ENCODE measurements at places on chromosomes 13 and 19.

DNA sequence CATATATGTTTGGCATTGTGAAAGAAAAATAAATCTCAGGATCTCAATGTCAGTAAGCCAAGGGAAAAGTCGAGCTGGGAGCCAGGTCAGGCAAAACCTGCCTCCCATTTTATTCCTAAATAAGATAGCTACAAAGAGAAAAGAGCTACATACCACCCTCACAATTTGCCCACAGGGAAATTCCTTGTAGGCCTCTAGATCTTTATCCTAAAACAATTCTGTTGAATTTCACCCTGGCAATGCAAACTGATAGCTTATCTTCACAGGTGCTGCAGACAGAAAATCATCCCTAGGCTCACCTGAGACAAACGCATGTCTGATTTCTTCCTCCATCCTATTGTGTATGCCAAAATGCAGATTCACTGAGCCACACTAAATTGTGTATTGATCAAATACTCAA, 2587.1 kb downstream of the PCDH9 start:
- no peak for DNase-seq

DNA sequence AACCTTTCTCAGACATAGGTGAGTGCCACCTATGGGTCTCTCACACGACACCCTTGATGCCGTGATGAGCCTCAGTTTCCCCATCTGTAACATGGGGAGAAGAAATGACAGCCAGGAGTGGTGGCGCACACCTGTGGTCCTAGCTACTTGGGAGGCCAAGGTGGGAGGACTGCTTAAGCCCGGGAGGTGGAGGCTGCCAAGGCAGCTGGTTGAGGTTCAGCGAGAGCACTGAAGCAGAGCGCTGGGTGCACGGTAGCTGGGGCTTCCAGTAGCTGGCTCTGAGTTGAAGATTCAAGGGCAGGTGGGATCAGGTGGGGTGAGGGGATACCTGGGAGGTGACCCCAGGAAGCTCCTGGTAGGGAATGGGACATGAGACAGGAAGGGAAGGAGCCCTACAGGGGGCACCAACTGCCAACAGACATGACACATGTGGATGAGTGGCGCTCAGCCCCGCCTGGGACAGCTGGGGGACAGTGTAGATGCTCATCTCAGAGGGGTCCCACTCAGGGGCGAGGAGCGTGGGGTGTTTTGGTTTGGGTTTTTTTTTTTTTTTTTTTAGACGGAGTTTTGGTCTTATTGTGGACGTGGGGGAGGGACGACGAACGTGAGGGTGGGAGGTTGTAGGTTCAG, 6.5 kb upstream of the SSBP4 start:
- no peak for DNase-seq

GRCh38 chr13:67200605-67201004, 29.5 kb downstream of the PCDH9 start:
- no peak for DNase-seq

DNA sequence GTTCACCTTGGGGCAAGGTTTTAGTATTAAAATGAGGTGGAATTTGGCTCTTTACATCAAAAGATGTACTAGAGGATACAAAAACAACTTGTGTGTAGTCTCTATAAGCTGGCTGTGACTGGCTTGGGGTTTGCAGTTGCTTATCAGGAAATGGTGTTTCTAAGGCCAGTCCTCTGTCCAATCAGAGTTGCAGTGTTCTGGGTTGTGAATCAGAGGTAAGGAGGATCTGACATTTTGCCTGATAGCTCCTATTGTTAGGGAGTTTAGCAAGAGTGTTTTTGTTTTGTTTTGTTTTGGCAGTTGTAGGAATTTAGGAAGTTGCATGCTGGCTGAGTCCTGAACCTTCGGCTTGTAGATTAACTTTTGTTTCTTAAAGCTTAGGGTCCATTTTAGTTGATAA, 20.1 kb upstream of the ESD start:
- DNase-seq = no peak
